ENCODE measurements at places on chromosomes 4 and X.

GRCh38 chr4:7161721-7162214 lies 30.6 kb upstream of the SORCS2 start:
- no peak for DNase-seq

DNA sequence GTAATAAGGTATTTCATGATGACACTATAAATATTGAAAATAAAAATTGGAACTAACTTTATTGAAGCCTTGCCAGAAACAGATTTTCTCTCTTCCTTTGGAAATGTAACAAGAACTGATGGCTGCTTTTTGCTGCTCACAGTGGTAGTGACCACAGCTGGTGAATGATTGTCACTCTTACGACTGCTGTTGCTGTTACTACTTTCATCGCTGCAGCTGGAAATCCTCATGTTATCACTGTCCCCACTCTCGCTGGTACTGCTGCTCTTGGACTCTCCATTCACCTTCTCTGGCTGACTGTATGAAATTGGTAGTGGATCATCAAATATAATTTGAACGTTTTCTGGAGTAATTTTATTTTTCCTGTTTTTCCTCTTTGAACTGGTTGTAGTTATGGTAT lies 28.5 kb upstream of the COX18 start:
- DNase-seq: no peak

GRCh38 chr4:20337261-20337664 lies 85.6 kb downstream of the SLIT2 start:
- peak; percentile 66 for DNase-seq

GRCh38 chrX:17828171-17828570 lies 32.9 kb downstream of the RAI2 start:
- DNase-seq: no peak

DNA sequence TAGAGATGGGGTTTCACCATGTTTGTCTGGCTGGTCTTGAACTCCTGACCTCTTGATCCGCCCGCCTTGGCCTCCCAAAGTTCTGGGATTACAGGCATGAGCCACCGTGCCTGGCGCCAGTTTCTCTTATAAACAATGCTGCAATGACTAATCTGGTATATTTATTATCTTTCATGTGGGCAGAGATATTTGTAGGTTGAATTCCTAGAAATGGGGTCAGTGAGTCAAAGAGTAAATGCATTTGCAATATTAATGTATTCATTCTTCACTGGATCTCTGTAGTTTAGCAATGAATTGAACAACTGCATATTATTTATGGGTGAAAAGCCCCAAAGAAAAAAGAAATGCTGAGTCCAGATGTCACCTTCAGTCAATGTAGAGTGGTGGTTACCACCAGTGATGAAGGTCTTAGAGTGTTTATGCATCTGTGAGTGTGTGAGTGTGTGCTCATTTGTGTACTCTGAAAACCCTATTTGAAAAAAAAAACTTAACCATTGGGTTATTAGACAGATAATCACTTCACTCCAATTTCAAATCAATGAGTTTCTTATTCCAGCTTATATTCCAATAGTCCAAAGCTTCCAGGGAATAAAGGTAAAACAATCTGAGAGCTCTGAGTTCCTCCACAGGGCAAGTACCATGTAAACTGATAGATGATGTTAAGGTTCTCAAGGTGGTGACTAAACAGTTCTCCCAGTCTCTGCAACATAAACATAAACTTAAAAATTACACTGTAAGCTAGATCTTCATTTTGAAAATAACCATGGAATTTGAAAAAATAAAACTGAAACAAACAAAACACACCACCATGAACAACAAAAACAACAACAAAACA lies 22.6 kb upstream of the CD38 start:
- peak; percentile 6 for DNase-seq

Data from kidney tubule cell (primary cell).